ENCODE measurements at places on chromosomes 1 and 21. TPM values are rescaled to one million over a fixed set of nuclear protein-coding genes. Genes with fewer than 3 reads are reported as not detected.
A peak's percentile ranks its signal among the peaks of the same experiment; 100 is the strongest.

DNA sequence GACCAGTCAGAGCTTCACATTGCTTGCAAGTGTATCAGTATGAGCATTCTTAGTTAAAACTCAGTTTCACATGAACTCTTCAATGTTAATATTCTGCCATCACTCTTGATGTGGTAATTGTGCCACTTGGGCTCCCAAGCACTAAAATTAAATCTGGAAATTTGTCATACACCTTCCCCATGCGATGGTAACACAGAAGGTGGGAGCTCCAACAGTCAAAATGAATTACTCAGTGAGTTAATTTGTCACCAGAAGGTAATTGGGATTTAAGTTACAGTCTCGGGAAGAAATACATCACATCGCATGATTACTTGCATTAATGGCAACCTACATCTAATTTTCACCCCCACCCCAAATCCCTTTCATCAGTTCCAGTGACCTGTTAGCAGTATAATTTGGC is 376.5 kb upstream of the DAB1 start:
- H3K4me3 ChIP-seq = no peak overlapping the region
- no peaks in the 10 kb centered on the region for H3K36me3 ChIP-seq
- no peaks in the 10 kb centered on the region for H3K4me1 ChIP-seq
- no peak overlapping the region for H3K27ac ChIP-seq

DNA sequence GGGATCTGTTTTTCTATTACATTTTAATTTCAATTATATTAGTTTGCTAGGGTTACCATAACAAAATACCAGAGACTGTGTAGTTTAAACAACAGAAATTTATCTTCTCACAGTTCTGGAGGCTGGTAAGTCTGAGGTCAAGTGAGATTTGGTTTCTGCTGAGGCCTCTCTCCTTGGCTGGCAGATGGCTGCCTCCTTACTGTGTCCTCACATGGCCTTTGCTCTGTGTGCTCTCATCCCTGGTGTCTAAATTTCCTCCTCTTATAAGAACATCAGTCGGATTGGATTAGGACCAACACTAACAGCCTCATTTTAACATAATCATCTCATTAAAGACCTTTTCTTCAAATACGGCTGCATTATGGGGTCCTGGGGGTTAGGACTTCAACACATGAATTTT is 195.2 kb upstream of the CHODL start:
- no peak for DNase-seq
- no peaks in the 10 kb centered on the region for H3K27me3 ChIP-seq
- no peak overlapping the region for H3K4me3 ChIP-seq
- H3K36me3 ChIP-seq = no peaks in the 10 kb centered on the region

DNA sequence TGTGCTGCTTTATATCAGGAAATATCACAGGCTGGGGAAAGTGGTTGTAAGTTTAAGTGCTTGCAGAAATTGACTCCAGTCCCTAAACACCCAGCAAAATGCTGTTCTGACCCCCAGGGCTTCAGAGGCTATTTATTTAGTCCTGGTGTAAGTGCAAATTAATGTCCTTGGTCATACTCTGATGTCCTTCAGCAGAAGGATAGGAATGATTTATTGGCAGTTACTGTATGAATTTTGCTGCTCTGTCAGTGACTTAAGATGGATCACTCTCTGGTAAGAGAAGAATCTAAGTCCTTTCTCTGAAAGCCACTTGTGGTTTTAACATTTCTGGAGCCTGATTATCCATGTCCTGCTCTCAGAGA is 21.9 kb downstream of the FAM20B start:
- no peaks in the 10 kb centered on the region for H3K27me3 ChIP-seq
- no peak overlapping the region for H3K4me3 ChIP-seq
- no peak for DNase-seq
- H3K27ac ChIP-seq = no peak overlapping the region

GRCh38 chr1:111734856-111735255 is 4.3 kb downstream of the INKA2 start:
- H3K4me1 ChIP-seq = peaks cover 23% of the 10 kb centered on the region
- no peak overlapping the region for H3K4me3 ChIP-seq
- H3K27me3 ChIP-seq = peaks cover 14% of the 10 kb centered on the region
- DNase-seq = no peak
- H3K36me3 ChIP-seq = no peaks in the 10 kb centered on the region

- H3K4me1 ChIP-seq = peaks cover 48% of the 10 kb centered on the region
- peak overlapping the region; percentile 87 for H3K27ac ChIP-seq
- H3K4me3 ChIP-seq = peak overlapping the region; percentile 88
- H3K27me3 ChIP-seq = no peaks in the 10 kb centered on the region
- peaks cover 19% of the 10 kb centered on the region for H3K36me3 ChIP-seq
Observed at GRCh38 chr1:117930484-117930883, 945 bp downstream of the WDR3 start.

DNA sequence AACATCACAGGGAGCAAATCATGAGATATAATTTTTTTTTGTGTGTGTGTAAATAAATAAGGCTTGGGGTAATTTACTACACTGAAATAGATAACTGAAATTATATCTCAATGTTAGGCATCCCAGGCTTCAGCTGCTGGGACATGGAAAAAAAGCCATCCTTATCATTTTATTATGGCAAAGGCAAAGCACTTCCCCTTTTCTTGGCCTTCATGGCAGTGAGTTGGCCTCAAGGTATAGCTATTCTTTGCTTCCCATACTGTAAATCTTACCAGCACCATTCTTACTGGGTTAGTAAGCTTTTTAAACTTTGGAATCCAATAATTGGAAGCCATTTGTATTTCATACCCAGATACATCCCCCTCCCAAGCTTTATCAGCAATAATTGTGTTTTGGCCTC is 29.0 kb downstream of the RBM11 start:
- H3K4me3 ChIP-seq = no peak overlapping the region
- H3K27me3 ChIP-seq = peaks cover 12% of the 10 kb centered on the region
- H3K36me3 ChIP-seq = no peaks in the 10 kb centered on the region
- no peak overlapping the region for H3K27ac ChIP-seq
- DNase-seq = no peak

DNA sequence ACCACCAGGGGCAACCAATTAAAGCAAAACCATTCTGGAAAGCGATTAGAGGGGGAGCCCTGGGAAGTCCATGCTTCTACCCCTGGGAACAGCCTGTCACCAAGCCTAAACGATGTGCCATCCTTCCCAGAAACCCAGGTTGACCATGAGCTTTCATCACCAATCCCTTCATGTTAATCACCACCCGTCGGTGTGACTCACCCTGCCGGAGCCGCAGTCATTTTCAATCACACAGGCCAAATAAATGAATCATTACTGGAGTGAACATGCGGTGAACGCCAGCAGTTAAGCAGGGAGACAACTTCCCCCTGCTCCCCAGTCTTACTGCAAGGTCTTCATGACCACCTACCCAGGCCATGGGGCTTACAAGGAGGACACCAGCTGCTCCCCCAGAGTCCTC is 308.8 kb downstream of the AJAP1 start:
- H3K4me3 ChIP-seq = no peak overlapping the region
- H3K27ac ChIP-seq = no peak overlapping the region
- H3K27me3 ChIP-seq = no peaks in the 10 kb centered on the region
- no peaks in the 10 kb centered on the region for H3K4me1 ChIP-seq
- no peak for DNase-seq

GRCh38 chr1:8145545-8146202 is 119.6 kb upstream of the ERRFI1 start:
- DNase-seq = no peak
- H3K27me3 ChIP-seq = peaks cover 8% of the 10 kb centered on the region
- no peak overlapping the region for H3K4me3 ChIP-seq
- H3K36me3 ChIP-seq = peaks cover 2% of the 10 kb centered on the region
- H3K27ac ChIP-seq = no peak overlapping the region
- peaks cover 26% of the 10 kb centered on the region for H3K4me1 ChIP-seq

- no peaks in the 10 kb centered on the region for H3K27me3 ChIP-seq
- H3K27ac ChIP-seq = no peak overlapping the region
- DNase-seq = no peak
- peaks cover 33% of the 10 kb centered on the region for H3K4me1 ChIP-seq
- H3K36me3 ChIP-seq = peaks cover 42% of the 10 kb centered on the region
Observed at GRCh38 chr1:27994060-27994459, 34.3 kb downstream of the XKR8 start.

GRCh38 chr1:222889440-222889839 is 74.6 kb downstream of the DISP1 start:
- DNase-seq = no peak
- no peaks in the 10 kb centered on the region for H3K4me1 ChIP-seq

GRCh38 chr1:181308098-181308497 is 175.2 kb upstream of the CACNA1E start:
- H3K4me1 ChIP-seq = no peaks in the 10 kb centered on the region
- H3K27ac ChIP-seq = no peak overlapping the region
- no peak for DNase-seq
- H3K4me3 ChIP-seq = no peak overlapping the region
- no peaks in the 10 kb centered on the region for H3K36me3 ChIP-seq

- H3K27ac ChIP-seq = no peak overlapping the region
- no peak for DNase-seq
- H3K36me3 ChIP-seq = no peaks in the 10 kb centered on the region
- H3K4me3 ChIP-seq = no peak overlapping the region
- no peaks in the 10 kb centered on the region for H3K4me1 ChIP-seq
- peaks cover 44% of the 10 kb centered on the region for H3K27me3 ChIP-seq
Observed at GRCh38 chr1:212525479-212526110, 83.0 kb upstream of the ATF3 start.

DNA sequence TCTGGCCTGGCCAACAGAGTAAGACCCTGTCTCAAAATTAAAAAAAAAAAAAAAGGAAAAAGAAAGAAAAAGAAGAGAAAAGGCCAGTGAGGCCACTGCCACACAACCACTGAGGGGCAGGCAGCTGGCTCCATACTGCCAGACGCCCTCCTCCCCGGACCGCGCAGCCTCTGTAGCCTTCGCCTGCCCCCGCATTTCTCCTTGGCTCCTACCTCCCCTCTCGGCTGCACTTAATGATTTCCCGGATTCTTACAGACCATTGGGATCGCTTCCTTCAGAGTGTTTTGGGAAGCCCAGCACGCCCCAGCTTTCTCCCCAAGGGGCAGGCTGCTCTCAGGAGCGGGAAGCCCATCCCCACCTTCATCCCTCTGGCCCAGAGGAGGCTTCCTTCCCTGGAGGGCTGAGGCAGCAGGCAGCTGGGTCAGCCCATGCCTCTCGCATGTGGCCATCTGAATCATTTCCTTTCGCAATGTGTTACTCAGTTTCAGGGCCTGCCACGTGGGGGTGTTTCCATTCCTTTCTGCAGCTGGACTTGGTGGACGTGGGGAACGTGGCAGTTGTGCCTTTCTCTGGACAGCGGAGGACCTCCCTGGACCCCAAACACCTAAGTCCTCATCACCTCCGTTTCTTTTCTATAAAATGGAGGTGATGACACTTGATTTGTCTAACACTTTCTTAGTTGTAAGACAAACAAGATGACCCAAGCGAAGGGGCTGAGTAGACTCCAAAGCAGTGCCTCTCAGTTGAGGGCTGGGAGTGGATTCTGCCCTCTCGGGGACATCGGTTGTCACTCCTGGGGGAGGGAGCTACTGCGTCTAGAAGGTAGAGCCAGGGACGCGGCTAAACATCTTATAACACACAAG is 2.3 kb downstream of the SLC2A5 start:
- no peaks in the 10 kb centered on the region for H3K36me3 ChIP-seq
- no peak overlapping the region for H3K4me3 ChIP-seq
- H3K4me1 ChIP-seq = peaks cover 14% of the 10 kb centered on the region
- DNase-seq = no peak
- H3K27ac ChIP-seq = no peak overlapping the region
- peaks cover 17% of the 10 kb centered on the region for H3K27me3 ChIP-seq

GRCh38 chr1:225678545-225678944 is 25.6 kb upstream of the ENAH start:
- DNase-seq = no peak
- H3K4me3 ChIP-seq = no peak overlapping the region
- peaks cover 47% of the 10 kb centered on the region for H3K27me3 ChIP-seq
- H3K36me3 ChIP-seq = no peaks in the 10 kb centered on the region
- no peaks in the 10 kb centered on the region for H3K4me1 ChIP-seq

- H3K4me3 ChIP-seq = no peak overlapping the region
- peaks cover 24% of the 10 kb centered on the region for H3K4me1 ChIP-seq
- peak overlapping the region; percentile 53 for H3K27ac ChIP-seq
- peaks cover 11% of the 10 kb centered on the region for H3K27me3 ChIP-seq
Observed at GRCh38 chr21:36113647-36114428, 21.0 kb upstream of the CBR3 start.

DNA sequence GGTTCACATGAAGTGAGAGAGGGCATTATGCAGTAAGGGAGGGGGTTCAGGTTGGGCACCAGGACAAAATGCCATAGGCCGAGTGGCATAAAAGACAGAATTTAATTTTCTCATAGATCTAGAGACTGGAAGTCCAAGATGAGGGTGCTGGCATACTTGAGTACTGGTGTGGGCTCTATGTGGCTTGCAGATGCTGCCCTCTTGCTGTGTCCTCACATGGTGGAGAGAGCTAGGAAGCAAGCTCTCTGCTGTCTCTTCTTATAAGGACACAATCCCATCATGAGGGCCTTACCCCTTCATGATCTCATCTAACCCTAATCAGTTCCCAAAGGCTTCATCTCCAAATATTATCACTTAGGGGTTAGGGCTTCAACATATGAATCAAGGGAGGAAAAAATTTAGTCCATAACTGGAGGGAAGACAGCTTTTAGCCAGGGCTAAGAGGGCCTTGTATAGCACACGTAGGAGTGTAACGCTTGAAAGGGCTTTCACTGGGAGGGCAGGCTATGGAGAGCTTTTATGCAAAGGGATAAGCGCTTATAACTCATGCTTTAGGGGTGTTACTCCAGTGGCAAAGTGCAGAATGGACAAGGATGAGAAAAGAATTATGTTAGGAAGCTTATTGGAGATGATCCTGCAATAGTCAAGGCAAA is 64.5 kb downstream of the PLPPR5 start:
- H3K4me1 ChIP-seq = no peaks in the 10 kb centered on the region
- H3K36me3 ChIP-seq = no peaks in the 10 kb centered on the region
- H3K27me3 ChIP-seq = no peaks in the 10 kb centered on the region
- DNase-seq = no peak
- H3K4me3 ChIP-seq = no peak overlapping the region
- H3K27ac ChIP-seq = no peak overlapping the region

GRCh38 chr1:170415710-170416372 is 116.1 kb upstream of the GORAB start:
- H3K4me3 ChIP-seq = no peak overlapping the region
- peaks cover 7% of the 10 kb centered on the region for H3K27me3 ChIP-seq
- H3K36me3 ChIP-seq = no peaks in the 10 kb centered on the region
- H3K4me1 ChIP-seq = no peaks in the 10 kb centered on the region

DNA sequence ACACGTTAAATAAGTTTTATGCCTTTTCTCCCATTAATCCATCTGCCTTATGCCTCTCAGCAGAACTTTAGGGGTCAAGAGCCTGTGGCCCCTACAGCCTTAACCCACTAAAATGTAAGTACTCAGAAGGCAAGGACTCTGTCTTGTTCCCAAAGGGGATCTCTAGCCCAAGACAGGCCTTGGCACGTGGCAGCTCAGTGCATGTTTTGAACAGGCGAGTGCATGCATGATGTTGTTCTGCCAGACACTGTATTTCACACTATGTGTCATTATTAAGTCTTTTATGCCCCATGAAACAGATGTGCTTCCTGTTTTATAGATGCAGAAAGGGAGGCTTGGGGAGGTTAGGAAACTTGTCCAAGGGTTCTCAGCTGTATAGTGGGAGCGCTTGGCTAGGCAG is 102.8 kb downstream of the ETS2 start:
- H3K27ac ChIP-seq = no peak overlapping the region
- DNase-seq = no peak
- no peaks in the 10 kb centered on the region for H3K4me1 ChIP-seq
- no peak overlapping the region for H3K4me3 ChIP-seq
- no peaks in the 10 kb centered on the region for H3K36me3 ChIP-seq

- no peak overlapping the region for H3K4me3 ChIP-seq
- H3K27ac ChIP-seq = no peak overlapping the region
Observed at GRCh38 chr1:19738076-19738475, 61.6 kb downstream of the TMCO4 start.

The TMEM82 gene
- total RNA-seq = not detected

The MAP10 gene
- total RNA-seq = 2.5 TPM

The GABRD gene
- total RNA-seq = not detected

The ARHGEF16 gene
- total RNA-seq = not detected

The RAP1A gene
- 161 TPM for total RNA-seq

The TFB2M gene
- total RNA-seq = 13.9 TPM

The FCRLB gene
- 0.63 TPM for total RNA-seq

The FAM43B gene
- not detected for total RNA-seq

The HSPA13 gene
- 32.4 TPM for total RNA-seq

All from activated CD8-positive, alpha-beta memory T cell treated with anti-CD3 and anti-CD28 coated beads, Interleukin-2, amount 10 ng/mL, durations not matched to agents 7 days and 5 days (primary cell).